ENCODE measurements at places on chromosomes 2 and 18.

GRCh38 chr2:30213326-30213725, 18.0 kb upstream of the LBH start:
- DNase-seq = no peak

- peak; percentile 60 for DNase-seq
Observed at GRCh38 chr2:84906108-84906899, 848 bp downstream of the TMSB10 start.

GRCh38 chr18:6885992-6886796, 156.7 kb downstream of the ARHGAP28 start:
- DNase-seq = no peak

DNA sequence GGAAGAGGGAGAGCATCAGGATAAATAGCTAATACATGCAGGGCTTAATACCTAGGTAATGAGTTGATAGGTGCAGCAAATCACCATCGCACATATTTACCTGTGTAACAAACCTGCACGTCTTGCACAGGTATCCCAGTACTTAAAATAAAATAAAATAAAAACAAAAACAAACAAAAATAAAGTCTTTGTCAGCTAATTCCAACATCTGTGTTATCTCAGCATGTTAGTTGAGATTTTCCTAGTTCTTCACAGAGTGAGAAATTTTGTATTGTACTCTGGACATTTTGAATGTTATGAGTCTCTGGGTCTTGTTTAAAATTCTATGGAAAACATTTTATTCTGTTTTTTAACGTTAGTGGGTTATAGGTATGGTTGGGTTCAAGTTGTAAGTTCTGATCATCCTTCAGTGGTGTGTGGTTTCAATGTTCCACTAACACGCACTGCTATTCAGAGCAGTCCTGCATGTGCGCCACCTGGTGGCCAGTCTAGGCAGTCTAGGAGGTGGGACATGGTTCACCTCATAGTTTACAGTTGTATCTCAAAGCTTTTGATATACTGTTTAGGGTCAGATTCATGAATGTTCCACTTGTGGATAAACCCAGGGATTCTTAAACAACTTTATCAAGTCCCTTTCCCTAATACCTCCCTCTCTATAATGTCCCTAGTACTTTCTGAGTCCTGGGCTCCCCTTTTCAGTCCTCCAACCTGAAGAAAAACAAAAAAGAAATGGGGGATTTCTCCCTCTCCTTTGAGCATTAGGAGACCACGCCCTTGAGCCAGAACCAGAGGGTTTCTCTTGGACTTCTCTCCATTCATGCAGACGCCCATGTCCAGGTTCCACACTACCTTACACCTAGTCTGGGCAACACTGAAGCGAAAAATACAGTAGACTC, 213.4 kb upstream of the GATA6 start:
- peak; percentile 82 for DNase-seq

DNA sequence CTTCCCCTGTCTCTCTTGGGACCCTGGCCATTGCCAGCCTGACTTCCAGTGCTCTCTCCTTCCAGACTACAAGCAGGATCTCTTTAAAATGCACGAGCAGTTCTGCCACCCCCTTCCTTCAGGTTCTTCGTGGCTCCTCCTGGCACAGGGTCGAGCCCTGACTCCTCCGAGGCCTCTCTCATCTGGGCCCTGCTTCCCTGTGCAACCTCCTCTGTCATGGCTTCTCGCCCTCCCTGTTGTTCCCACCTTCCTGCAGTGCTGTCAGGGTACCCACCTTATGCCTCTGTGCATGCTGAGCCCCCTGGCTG, 56.7 kb upstream of the RPL31 start:
- DNase-seq = no peak

Data from stimulated activated CD4-positive, alpha-beta T cell treated with anti-CD3 and anti-CD28 coated beads, Interleukin-12 subunit alpha, Interleukin-12 subunit beta, amount 100 ng/mL, for 4 hours (primary cell).